ENCODE measurements at places on chromosomes 16 and 17. TPM values are rescaled to one million over a fixed set of nuclear protein-coding genes. Genes with fewer than 3 reads are reported as not detected.

Gene CA5A
- not detected for polyA plus RNA-seq

Gene KRT33B
- not detected for polyA plus RNA-seq

Gene CBX2
- 1.3 TPM for polyA plus RNA-seq

Gene ADGRG3
- polyA plus RNA-seq = 15.7 TPM

Gene MYH8
- polyA plus RNA-seq = not detected

Gene CCL13
- polyA plus RNA-seq = 9.2 TPM

Gene CTF1
- polyA plus RNA-seq = 5.8 TPM

Gene KREMEN2
- 0.07 TPM for polyA plus RNA-seq

Gene SALL1
- 0.12 TPM for polyA plus RNA-seq

Gene AGRP
- polyA plus RNA-seq = not detected

Gene MT1M
- polyA plus RNA-seq = 108 TPM

Gene RAB11FIP4
- 1.5 TPM for polyA plus RNA-seq

Gene SPOP
- polyA plus RNA-seq = 23.1 TPM

Gene ITGAL
- polyA plus RNA-seq = 5.3 TPM

Gene NOG
- polyA plus RNA-seq = 0.90 TPM

Gene ACE
- 2.2 TPM for polyA plus RNA-seq

Gene FOXN1
- polyA plus RNA-seq = 0.01 TPM

Gene MYH4
- not detected for polyA plus RNA-seq

Gene TUBG2
- 24.0 TPM for polyA plus RNA-seq

Gene CMTM1
- 0.21 TPM for polyA plus RNA-seq

Gene NPIPA3
- polyA plus RNA-seq = 2.6 TPM

Gene SMTNL2
- 0.35 TPM for polyA plus RNA-seq

Gene LITAFD
- polyA plus RNA-seq = not detected

Gene CDRT15L2
- polyA plus RNA-seq = not detected

Gene HNF1B
- not detected for polyA plus RNA-seq

Gene PRR35
- not detected for polyA plus RNA-seq

Gene ABCC12
- not detected for polyA plus RNA-seq

Gene NACA2
- 0.15 TPM for polyA plus RNA-seq

Gene CLDN9
- polyA plus RNA-seq = 2.8 TPM

Gene SBK1
- not detected for polyA plus RNA-seq

Gene TMEM98
- polyA plus RNA-seq = 27.8 TPM

Gene PRKCB
- polyA plus RNA-seq = 0.67 TPM

Gene HS3ST4
- polyA plus RNA-seq = not detected

Gene CPHXL2
- not detected for polyA plus RNA-seq

Gene CIBAR2
- not detected for polyA plus RNA-seq

Gene KRTAP3-3
- polyA plus RNA-seq = not detected

Gene CLEC18A
- 1.1 TPM for polyA plus RNA-seq

Gene FADS6
- polyA plus RNA-seq = 0.06 TPM

Gene TAT
- polyA plus RNA-seq = 0.01 TPM

Gene MEAK7
- 4.2 TPM for polyA plus RNA-seq

Gene SULT1A2
- 1.1 TPM for polyA plus RNA-seq

Gene ITPRIPL2
- 7.7 TPM for polyA plus RNA-seq

Gene XYLT1
- 2.4 TPM for polyA plus RNA-seq

Gene PRAC2
- not detected for polyA plus RNA-seq

Gene C17orf113
- polyA plus RNA-seq = 0.12 TPM

Gene DNAH9
- polyA plus RNA-seq = 6.0 TPM

Gene ARMC5
- polyA plus RNA-seq = 5.9 TPM

Gene FBXW10
- polyA plus RNA-seq = 0.05 TPM

Gene ANKRD11
- 24.9 TPM for polyA plus RNA-seq

Gene NXPH3
- 0.26 TPM for polyA plus RNA-seq

Gene MYO15A
- polyA plus RNA-seq = 0.68 TPM

Gene ADAM11
- polyA plus RNA-seq = 0.73 TPM

Gene SLC16A5
- polyA plus RNA-seq = 7.1 TPM

Gene TPPP3
- 16.8 TPM for polyA plus RNA-seq

Gene CD68
- 111 TPM for polyA plus RNA-seq

Gene CCDC144A
- 1.5 TPM for polyA plus RNA-seq

All from adipose tissue (tissue), 3 donors.